ENCODE measurements at places on chromosomes 7 and 10. TPM values are rescaled to one million over a fixed set of nuclear protein-coding genes. Genes with fewer than 3 reads are reported as not detected.
A peak's percentile ranks its signal among the peaks of the same experiment; 100 is the strongest.

DNA sequence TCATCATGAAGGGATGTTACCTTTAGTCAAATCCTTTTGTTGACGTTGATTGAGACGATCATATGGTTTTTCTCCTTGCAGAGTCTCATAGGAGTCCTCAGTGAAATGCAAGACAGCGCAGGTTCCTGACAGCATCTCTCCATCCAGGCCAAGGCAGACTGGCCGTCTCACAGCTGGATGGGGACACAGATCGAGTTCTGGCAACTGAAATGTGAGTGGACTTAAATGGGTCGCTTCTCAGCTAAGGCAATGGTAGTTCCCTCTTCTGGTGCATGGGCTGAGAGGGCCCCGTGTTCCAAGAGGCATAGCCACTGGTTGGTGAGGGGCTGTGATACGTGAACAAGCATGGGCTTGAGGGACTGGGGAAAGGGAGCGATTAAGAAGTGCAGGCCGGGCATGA is 99.3 kb upstream of the CPXM2 start:
- DNase-seq: no peak

DNA sequence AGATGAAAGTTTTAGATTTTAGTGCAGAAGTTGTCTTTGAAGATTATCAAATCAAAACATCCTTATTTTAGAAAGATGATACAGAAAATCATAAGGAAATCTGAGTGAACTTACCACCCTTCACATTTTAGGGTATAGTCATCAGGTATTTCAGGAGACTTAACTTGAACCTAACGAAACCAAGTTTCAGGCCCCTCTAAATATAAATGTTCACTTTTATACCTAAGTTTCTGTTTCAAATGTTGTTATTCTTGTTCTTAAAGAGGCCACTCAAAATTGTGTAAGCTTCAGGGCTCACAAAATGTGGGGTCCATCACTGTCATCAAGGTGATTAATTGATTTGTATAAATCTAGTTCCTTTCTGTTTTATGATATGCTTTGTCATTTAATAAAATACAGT is 216.2 kb downstream of the KIAA1217 start:
- no peak for DNase-seq

DNA sequence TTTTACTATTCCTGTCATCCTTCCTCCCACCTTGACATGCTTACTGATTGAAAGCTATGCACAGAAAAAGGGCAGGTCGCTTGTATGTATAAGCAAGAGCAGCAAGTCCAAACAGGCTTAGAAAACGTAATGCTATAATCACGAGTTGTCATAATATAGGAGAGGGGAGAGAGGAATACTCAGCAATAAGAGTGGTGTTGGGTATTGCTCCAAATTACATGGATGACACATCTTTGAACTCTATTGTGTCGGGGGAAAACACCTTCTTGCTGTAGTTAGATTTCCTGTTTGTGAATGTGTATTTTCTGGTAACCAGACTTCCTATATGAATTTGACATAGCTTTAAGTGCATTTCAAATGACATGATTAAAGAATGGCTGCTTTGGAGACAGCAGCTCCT is 7.5 kb downstream of the MET start:
- no peak for DNase-seq

DNA sequence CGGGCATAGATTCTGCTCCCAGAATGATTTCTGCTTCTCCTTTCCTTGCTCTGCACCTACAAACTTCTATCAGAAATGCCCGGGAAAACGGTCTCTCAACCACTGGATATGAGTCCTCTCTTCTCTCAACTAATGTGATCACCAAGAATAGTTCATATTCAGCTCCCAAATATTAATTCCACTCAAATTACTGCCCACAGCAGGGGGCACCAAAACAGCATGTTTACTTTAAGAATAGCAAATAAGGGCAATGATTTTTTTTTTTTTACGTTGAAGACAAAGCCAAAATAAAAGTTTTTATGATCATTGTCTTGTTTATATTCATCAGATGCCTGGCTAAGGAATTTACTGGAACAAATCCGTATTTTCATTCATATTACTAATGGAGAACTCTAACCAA is 94.9 kb upstream of the PRSS1 start:
- no peak for DNase-seq

GRCh38 chr10:72736176-72736827 is 44.4 kb downstream of the MCU start:
- no peak for DNase-seq

DNA sequence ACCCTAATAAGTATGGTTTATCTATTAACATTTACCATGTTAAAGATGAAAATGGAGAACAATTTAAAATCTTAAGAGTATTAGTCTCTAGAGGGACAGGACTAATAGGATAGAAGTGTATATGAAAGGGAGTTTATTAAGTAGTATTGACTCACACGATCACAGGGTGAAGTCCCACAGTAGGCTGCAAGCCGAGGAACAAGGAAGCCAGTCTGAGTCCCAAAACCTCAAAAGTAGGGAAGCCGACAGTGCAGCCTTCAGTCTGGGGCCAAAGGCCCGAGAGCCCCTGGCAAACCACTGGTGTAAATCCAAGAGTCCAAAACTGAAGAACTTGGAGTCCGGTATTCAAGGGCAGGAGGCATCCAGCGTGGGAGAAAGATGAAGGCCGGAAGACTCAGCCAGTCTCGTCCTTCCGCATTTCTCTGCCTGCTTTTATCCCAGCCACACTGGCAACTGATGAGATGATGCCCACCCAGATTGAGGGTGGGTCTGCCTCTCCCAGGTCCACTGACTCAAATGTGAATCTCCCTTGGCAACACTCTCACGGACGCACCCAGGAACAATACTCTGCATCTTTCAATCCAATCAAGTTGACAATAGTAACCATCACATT is 140.8 kb upstream of the FAM20C start:
- no peak for DNase-seq

GRCh38 chr7:24425664-24426063 is 141.7 kb downstream of the NPY start:
- no peak for DNase-seq

GRCh38 chr10:2202401-2202800 is 465.1 kb upstream of the ADARB2 start:
- DNase-seq: no peak

DNA sequence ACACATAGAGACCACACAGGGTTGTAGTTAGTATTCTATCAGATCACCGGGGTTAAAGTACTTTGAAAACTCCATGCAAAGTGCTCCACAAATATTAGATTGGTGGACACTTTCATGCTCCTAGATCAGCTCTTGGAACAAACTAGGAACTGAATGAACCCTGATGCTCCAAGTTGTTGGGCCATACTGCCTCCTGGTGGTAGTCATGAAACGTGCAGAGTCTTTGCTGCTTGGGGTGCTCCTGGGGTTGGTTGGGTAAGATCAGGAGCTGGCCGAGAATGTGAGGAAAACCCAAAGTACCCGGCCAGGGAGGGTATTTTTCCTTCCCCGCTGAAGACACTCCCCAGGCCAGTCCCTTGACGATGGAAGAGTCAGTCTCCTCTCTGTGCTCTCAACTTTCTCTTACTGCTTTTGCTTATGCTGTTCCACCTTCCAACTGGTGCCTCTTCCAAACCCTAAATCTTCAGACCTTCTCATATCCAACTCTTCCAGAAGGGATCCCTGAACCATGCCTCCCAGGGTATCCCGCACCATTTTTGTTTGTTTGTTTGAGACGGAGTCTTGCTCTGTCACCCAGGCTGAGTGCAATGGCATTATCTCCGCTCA is 918 bp upstream of the RPEL1 start:
- peak; percentile 83 for DNase-seq

- DNase-seq: no peak
Measured at GRCh38 chr7:9782275-9782674, 1191.4 kb upstream of the PHF14 start.

DNA sequence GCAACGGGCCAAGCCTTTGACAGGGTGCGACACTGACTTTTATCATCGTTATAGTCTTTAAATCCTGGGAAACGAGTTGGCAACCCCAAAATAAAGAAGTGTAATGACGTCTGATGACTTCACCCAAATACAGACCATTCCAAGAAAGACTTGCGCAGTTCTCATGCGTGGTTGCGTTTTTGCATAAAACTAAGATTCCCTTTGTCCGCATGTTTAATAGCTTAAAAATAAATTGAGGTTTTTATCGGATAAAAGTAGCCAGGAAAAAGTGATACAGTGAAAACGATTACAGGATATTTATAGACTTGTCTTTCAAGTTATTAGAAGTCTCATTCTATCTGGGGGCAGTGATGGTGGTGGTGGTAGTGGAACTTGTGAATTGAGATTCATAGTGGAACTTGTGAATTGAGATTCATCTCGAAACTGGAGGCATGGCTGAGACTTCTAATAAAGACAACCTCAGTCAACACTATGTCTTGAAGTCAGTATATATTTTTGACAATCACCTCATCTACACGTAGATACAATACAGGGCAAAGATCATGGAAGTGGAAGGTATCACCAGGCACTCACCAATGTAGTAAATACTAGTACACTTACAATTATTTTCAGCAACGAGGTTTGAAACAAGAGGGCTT is 1.2 kb upstream of the NAMPT start:
- DNase-seq: no peak

GRCh38 chr7:37070471-37070870 is 346.2 kb upstream of the AOAH start:
- DNase-seq: no peak

DNA sequence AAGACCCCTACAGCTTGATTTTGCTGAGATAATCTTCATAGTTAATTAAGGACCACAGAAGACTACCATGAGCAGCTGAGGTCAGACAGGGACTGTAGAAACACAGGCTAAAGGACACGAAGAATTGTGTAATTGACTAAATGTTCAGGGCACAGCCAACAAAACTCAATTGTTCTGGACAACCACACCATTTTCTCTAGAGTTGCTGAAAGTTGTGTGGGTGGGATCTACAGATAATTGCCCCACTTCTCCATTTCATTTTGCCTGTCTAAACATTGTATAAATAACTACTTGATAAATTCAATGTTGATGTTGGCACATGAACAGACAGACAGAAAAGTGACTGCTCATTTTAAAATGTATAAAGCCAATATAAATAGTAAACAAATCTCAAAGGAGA is 39.0 kb upstream of the SLC16A12 start:
- no peak for DNase-seq

DNA sequence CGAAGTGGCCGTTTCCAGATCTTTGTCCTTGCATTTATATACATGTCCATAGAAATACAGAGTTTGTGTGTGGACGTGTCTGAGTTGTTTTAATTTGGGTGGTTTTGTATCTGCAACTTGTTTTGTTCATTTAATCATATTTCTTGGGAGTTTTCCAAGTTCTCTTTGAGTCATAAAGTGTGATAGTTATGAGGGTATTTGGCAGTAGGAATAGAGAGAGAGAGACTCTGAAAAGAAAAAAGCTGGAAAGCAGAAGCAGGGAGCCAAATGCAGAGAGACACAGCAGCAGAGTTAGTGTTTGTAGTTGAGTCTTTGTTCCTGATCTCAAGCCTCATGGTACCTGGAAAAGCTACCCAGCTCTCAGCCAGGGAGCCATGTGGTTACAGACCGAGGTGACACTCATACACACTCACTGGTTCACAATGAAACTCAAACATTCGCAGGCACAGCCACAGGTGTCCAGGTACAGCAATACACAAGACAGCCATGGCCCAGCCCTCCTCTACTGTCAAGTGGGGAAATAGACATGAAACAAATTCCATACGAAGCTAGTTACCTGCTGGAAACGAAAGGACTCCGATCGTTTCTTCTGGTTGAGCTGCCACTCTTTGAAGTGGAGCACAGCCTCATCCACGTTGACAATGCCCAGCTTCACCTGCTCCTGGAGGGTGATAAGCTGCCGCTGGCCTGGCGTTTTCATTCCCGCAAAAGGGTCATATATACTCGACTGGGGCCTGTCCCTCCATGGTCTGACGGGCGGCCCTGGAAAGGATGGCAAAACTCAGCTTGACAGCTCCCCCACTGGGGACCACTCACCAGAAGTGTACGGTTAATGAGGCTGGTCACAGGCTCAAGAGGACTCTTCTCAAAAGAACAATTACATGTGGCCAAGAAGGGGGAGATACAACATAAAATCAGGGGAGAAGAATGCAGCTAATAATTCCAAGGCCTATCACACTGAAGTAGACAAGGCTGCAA is 33.3 kb upstream of the TM9SF3 start:
- no peak for DNase-seq

GRCh38 chr7:156753229-156753560 is 112.6 kb downstream of the RNF32 start:
- DNase-seq: no peak

DNA sequence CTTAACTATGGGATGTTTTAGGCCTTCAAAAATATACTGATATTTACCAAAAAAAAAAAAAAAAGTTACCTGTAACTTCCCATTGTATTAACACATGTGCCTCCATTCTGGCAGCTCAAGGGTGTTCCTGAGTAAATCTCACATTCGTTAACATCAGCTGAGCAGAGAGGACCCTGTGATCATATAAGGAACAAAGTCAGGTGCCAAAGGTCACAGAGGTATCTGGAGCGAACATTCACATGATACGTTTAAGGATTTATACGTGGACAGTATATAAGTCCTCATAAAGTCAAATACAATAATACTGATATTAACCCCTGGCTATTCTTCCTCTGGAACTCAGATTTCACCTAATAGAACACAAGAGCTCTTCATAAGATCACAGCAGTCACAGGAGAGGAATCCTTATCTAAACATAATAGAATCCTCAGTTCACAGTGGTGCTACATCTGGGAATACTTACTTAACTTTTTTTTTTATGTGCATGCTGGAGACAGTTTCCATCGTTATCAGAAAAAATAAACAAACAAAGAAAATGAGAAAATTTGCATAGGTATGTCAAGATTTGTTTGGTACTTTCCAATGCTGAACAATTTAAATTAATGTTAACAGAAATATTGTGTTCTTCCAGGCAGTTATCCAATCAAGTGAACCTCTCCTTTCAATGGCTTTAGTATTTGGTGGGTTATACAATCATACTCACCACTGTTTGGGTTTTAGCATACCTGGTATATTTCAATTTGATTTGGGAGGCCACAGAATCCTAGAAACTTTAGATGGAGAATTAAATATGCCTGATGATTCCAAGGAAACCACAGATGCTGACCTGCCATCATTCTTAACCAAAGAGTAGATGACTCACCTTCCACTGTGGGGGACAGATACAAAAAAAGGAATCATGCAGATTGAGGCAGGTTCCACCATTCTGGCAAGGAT is 6.6 kb downstream of the CUBN start:
- DNase-seq: no peak

GRCh38 chr7:16982640-16983350 is 101.0 kb upstream of the AGR3 start:
- peak; percentile 22 for DNase-seq

- DNase-seq: no peak
Measured at GRCh38 chr7:16061630-16062029, 359.7 kb downstream of the CRPPA start.

- no peak for DNase-seq
Measured at GRCh38 chr7:41219276-41219675, 483.6 kb downstream of the INHBA start.

- DNase-seq: no peak
Measured at GRCh38 chr10:60611291-60611747, 167.0 kb upstream of the CDK1 start.

GRCh38 chr7:88344956-88345832 is 38.5 kb upstream of the STEAP4 start:
- DNase-seq: peak; percentile 66

- no peak for DNase-seq
Measured at GRCh38 chr7:67823345-67823744, 826.7 kb downstream of the TYW1 start.

Gene PRKAR2B
- total RNA-seq: 81.8 TPM

Gene SORCS3
- total RNA-seq: 1.3 TPM

Gene ZNF518A
- total RNA-seq: 81.3 TPM

Gene DOCK4
- 17.1 TPM for total RNA-seq

Gene NKX2-3
- 0.24 TPM for total RNA-seq

Gene TAS2R41
- 0.55 TPM for total RNA-seq

Gene OR2A12
- total RNA-seq: 0.39 TPM

Gene ERLIN1
- total RNA-seq: 32.5 TPM

Gene PBLD
- total RNA-seq: 7.6 TPM

Gene C10orf62
- 108 TPM for total RNA-seq

Gene BTBD16
- 5.3 TPM for total RNA-seq

Measured in testis (tissue), 5 donors.